ENCODE measurements at places on chromosomes 1 and 21.

- peak; percentile 38 for DNase-seq
Measured at GRCh38 chr21:44749116-44749758, 37.9 kb upstream of the TSPEAR start.

- no peak for DNase-seq
Measured at GRCh38 chr1:214292322-214292721, 11.4 kb downstream of the SMYD2 start.

- DNase-seq, result no peak
Measured at GRCh38 chr1:179014123-179014522, 11.6 kb upstream of the FAM20B start.

DNA sequence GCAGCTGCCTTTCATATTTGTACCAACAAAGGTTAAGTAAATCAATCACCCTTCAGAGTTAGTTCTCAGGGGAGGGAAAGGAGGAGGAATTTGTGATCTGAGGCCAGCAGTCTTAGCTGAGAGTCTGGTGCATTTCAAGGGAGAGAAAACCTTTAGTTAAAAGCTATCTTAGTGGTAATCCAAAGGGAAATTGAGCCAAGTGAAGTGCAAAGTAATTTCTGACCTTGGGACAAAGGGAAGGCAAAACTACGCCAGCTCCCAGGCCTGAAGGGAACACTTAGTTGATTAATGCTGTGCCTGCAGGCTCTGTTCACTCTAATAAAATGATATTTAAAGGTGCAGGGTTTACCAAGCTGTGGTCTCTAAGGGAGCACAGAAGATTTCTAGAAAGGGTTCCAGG, 23.1 kb upstream of the FMOD start:
- DNase-seq, result no peak

DNA sequence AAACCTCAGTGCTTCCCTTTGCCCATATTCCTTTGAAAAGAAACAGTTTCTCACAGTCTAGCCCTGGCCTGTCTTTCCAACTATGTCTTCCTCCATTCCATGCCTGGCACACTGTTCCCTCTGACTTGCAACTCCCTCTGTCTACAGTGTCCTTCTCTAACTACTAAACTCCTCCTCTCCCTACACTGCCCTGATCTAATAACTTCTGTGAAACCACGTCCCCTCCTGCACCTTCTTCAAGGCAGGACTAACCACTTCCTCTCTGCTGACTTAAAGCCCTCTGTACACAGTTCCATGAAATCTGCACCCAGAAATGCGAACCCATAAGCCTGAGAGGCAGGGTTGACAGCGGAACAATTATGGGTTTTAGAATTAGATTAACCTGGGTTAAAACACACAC, 62.2 kb upstream of the ATP1B1 start:
- no peak for DNase-seq

DNA sequence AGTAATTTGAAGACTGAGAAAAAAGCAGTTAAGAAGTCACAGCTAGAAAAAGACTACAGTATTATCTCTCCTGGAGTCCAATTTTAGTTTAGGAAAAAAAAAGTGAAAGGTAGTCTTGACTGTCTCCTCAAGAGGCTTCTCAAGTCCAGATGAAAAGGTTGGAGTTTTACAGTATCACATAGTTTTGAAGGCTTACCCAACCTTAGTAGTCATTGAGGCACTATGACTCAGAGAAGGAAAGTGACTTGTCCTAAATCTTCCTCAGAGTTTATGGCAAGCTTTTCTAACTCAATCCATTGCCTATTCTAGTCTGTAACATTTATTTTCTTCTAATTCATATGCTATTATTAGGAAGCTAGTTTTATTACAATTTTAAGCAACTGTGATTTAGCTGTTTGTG, 174.9 kb downstream of the DPYD start:
- DNase-seq, result no peak

GRCh38 chr1:170200621-170201397, 55.0 kb downstream of the NTMT2 start:
- DNase-seq, result no peak

DNA sequence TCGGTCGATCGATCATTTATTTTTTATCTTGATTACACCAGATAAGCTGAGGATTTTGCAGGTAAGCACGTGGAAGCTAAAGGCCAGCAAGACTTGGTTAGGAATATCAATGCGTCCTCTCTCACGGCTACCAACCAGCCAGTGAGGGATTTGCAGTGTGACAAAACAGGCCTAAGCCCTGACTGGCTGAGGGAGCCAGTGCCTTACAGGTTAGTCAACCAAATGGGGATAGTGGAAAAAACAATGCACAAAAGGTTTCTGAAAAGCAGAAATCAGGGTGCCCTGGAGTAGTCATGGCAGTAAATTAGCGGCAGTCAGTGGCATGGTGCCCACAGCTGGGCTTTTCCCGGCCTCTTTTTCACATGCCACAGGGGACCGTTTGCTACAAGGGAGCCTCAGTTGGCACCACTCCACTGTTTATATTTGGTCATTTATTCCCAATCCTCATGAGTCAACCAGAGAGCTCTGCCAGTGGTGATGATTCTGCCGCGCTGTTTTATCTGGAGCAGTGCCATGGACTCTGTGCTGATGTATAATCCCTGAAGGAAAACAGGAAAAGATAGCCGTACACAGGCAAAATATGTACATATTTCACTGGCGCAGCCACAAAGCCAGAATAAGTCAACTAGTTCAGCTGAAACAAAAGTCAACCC, 167.6 kb downstream of the RHOU start:
- DNase-seq, result no peak

GRCh38 chr1:47871799-47872353, 125.3 kb downstream of the TRABD2B start:
- no peak for DNase-seq

DNA sequence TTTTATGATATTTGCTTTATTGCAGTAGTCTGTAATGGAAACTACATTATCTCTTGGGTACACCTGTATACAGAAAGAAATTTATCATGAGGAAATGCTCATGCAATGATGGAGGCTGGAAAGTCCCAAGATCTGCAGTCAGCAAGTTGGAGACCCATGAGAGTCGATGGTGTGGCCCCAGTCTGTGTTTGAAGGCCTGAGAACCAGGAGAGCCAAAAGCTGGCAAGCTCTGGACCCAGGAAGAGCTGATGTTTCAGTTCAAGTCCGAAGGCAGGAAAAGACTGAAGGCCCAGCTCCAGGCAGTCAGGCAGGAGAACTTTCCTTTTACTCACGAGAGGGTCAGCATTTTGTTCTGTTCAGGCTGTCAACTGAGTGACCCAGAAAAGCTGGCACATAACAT, 42.2 kb downstream of the B3GALT5 start:
- no peak for DNase-seq

DNA sequence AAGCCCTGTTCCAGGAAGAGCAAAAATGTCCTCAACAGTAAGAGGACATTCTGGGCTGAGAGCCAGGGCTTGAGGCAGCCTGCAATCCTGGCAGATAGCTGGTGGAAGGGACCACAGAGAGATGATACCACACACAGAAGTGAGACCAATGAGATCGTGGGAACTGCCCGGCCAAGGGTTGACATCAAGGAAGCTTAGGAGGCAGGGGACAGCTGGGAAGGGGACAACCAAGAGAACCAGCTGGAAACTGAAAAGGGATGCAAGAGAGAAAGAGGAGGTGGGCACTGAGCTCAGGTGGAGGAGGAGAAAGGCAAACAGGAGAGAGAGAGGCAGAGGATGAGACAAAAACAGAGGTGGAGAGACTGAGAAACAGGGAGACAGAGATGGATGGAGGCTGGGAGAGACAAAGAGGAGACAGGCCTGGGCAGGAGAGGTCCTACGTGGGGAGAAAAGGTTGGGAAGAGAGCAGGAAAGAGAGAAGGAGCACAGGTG, 9.2 kb downstream of the PDZK1IP1 start:
- no peak for DNase-seq

GRCh38 chr21:44892095-44892494, 18.6 kb upstream of the PTTG1IP start:
- no peak for DNase-seq

- DNase-seq, result no peak
Measured at GRCh38 chr1:30878559-30878958, 30.0 kb downstream of the SDC3 start.

DNA sequence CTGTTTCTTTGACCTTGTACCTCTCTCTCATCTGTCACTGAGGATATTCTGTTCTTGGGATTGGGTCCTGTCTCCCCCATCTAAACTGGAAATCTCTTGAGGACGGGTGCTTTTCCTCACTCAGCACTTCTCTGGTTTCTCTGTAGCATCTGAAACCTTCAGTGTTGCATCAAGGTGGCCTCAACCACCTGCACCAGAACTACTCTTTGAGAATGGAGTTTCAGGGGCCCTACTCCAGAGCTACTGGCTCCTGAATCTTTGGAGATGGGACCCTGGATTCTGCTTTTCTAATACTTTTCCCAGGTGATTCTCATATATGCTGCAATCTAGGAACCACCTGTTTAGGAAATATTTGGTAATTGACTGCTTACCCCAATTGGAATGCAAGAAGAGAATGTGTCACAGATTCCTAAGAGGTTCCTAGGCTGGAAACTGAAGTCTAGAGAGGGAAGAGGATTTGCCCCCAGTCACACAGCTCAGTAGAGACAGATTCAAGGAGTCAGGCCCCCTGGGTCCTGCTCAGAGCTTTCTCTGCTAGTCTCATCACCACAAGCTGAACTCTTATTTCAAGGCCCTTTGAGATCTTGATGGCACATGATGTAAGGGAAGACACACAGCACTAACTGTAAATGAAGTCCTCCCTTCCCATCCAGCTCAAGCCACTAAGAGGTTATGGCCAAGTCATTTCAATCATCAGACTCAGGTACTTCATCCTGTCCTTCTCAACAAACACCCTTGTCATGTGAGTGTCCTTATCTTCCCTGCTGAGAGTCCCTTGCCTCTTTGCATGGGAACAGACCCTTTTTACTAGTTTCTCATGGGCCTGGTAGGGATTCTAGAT, 48.7 kb downstream of the EIF2D start:
- DNase-seq, result no peak

DNA sequence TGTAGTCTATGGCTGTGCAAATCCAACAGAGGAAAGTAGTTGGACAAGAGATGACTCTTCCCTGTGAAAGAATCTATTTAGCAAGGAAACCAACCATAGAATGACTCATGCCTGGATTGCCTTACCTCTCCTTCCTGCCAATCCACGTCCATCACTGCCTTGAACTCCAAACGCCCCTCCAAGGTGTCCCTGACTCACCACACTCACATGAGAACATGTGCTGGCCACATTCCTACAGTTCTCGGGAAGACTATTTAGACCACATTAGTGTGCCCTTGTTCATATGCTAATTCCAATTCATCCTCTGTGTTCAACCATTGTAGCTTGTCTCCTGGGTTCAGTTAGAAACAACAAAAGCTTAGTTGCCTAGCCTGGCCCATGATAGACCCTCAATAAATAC, 157.3 kb downstream of the SLC30A10 start:
- no peak for DNase-seq

DNA sequence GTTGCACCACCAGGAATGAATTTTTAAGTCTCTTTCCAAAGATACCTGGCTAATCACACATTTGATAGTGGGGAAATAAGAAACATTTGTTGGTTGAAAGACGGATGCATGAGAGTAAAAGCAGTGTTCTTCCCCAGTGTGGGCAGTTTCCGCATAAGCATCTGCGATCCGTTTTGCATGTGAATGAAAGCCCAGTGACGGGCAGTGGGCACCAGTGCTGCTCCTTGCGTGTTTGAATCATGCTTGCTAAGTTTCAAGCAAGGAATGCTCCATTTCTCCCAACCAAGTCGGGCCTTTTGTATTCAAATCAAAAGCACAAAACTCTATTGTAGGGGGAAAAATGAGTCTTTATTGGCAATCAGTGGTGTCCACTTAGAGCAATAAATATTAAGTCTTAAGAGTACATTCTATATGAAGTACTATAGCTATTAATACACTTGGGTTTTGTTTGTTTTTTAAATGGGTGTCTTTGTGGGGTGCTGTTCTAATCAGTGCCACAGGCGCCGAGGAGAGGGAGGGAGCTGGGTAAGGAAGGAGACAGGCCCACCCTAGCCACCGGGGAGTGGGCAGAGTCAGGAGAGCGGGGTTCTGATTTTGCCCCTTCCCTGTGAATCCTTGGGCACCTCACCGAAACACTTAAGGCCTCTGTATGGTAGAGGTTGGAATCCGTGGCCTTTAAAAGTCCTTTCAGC, 750 bp upstream of the PTGFRN start:
- peak; percentile 32 for DNase-seq

- DNase-seq, result no peak
Measured at GRCh38 chr21:37449302-37449937, 82.8 kb downstream of the DYRK1A start.

- no peak for DNase-seq
Measured at GRCh38 chr1:2975466-2976179, 45.6 kb upstream of the ACTRT2 start.

DNA sequence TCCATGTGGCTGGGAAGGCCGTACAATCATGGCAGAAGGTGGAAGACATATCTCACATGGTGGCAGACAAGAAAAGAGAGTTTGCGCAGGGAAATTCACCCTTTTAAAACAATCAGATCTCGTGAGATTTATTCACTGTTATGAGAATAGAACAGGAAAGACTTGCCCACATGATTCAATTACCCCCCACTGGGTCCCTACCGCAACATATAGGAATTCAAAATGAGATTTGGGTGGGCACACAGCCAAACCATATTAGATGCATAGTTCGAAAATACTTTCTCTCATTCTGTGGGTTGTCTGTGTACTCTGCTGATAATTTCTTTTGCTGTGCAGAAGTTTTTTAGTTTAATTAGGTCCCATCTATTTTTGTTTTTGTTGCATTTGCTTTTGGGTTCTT, 990.3 kb downstream of the PLA2G4A start:
- no peak for DNase-seq

DNA sequence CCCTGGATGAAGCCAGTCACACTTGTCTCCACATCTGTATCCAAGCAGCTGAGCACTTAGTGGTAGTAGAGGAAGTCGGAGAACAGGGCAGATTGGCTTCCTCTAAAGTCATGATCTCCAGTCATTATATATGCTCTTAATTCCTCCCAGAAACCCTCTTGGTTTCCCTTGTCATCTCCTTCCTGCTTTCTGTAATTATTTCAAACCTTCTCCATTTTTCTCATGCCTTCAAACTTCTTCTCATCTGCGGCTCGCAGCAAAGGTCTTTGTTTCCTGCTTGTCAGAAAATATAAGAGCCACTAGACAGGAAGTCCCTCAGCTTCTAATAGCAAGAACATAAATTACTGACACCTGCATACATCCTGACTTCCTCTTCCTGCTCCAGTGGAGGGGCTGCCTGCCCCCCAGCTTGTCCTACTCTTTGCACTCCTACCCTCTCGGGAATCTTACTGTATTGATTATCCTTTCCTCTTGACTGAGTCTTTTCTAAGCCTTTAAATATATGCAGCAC, 124.6 kb upstream of the NGF start:
- no peak for DNase-seq

- no peak for DNase-seq
Measured at GRCh38 chr1:10449751-10450150, at the start of gene CORT. Gene CORT, plus strand, starts transcription at chr1:10450031. Its CDS starts 193 bp downstream, at chr1:10450224.

- DNase-seq, result no peak
Measured at GRCh38 chr1:89309828-89310227, 37.2 kb upstream of the GBP5 start.

DNA sequence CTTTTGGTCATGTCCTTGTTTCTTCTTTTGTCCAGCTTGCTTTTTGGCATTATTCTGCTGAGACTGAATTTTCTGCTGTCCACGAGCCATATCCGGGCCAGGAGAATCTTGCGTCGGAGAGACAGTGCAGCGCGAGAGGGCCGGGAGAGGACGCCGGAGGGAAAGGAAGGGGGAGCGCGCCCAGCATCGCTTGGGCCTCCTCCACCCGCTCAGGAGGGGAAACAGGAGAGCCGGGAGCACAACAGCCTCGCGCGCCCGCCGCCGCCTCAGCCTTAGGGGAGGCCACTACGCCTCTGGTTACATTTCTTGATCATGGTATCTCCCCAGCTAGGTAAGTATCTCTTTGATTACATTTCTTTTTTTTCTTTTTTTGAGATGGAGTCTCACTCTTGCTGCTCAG, 7.4 kb upstream of the DEGS1 start:
- DNase-seq, result peak; percentile 70
